ENCODE measurements at places on chromosomes 1 and 21.

DNA sequence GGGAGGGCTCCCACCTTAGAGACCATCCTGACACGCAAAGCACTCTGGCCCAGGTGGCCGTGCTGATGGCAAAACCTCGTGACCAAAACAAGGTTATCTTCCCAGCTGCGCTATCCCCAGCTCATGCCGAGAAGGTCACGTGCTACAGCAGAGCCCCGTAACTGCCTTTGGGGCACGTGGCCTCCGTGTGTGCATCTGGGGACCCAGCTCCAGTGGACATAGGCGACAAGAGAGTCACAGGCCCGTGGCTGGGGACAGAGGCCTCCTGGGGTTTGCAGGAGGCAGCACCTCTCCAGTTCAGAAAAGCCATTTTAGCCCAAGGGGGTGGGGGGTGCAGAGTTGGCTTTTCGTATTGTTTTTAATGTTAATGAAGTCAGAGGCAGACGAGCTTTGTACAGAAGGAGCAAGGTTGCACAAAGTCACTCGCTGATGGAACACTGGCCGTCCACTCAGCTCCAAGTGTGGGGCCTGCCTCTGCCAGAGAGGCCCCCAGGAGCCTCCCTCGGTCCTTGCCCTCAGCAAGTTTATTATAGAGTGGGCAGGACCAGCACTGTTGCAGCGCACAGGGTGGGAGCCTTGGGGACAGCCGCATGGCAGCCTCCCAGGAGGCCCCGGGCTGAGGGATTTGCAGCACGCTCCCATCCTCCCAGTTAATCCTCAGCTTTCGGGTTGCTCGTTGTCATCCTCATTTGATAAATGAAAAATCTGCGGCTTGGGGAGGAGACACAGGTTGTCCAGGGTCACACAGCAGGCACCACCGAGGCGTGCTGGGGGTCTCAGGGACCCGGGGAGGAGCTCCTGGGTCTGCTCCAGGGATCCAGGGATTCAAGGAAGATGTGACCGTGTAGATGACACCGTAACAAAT, 8.0 kb upstream of the PDE9A start:
- no peak for DNase-seq

GRCh38 chr21:17753736-17754135, 65.4 kb downstream of the C21orf91 start:
- DNase-seq, result no peak

GRCh38 chr1:147156642-147157041, 15.6 kb downstream of the PRKAB2 start:
- DNase-seq, result no peak

- DNase-seq, result no peak
These were observed 56.4 kb downstream of the DIP2A start for GRCh38 chr21:46515109-46515508.

GRCh38 chr1:88266051-88266450, 418.0 kb upstream of the PKN2 start:
- no peak for DNase-seq

All from DMS79 (cell line).